Heart right ventricle (tissue), 16 donors: ENCODE measurements at places on chromosomes 2 and 18.

DNA sequence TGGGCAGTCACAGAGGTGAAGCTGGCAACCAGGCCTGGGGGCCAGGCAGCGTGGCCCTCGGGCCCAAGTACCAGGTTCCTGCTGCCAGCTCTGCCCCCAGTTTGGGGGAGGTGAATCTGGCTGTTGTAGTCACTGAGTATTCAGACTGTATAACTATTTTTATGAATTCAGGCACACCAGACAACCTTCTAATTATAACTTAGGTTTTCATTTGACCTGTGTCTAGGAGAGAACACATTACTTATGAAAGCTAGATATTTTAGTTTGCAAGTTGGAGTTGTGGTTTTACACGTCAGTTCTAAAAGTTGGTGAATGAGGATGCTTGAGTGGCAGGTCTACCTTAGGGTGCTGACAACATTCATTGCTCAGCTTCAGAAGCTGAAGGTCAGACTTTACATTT, 71.7 kb downstream of the LIMS1 start:
- DNase-seq = no peak

GRCh38 chr18:32956591-32957315, 183.9 kb upstream of the KLHL14 start:
- DNase-seq = no peak

GRCh38 chr2:174951745-174952144, 53.4 kb downstream of the CHN1 start:
- no peak for DNase-seq

DNA sequence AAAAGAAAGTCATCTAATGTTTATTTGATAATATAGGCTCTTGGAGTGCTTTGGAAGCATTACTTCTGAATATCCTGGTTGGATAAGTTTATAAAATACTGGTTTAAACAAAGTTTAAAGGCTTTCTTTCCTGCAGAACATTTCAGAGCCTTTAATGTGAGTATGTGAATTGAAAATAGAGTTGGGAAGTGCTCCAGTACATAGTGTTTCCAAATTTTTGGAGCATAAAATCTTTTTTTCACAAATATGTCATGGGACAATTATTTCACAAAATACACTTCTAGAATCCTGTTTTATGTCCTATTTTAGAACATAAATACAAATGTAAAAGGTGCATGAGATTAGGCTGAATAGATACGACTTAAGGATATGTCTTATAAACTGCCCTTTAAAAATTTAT, 158.9 kb upstream of the HNRNPA3 start:
- DNase-seq = no peak

DNA sequence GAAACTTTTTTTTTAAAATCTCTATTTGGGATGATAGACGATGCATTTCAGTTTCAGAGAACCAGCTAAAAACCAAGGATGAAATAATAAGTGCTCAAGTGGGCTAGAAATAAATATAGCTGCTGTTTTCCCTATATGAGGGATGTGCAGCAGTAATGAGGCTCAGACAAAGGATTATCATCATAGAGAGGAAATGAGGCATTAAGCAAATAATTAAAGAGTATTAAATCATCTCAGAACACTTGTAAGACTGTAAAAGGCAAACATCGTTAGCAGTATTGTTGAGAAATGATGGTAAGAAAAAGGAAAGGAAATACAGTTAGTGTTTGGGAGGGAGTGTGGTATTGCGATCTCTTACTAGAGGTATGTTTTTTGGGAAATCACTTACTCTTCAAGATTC, 233.5 kb downstream of the TGIF1 start:
- DNase-seq = no peak
